ENCODE measurements at places on chromosomes 2 and 18.

- no peak for DNase-seq
Observed at GRCh38 chr2:209681201-209681735, 90.4 kb upstream of the UNC80 start.

DNA sequence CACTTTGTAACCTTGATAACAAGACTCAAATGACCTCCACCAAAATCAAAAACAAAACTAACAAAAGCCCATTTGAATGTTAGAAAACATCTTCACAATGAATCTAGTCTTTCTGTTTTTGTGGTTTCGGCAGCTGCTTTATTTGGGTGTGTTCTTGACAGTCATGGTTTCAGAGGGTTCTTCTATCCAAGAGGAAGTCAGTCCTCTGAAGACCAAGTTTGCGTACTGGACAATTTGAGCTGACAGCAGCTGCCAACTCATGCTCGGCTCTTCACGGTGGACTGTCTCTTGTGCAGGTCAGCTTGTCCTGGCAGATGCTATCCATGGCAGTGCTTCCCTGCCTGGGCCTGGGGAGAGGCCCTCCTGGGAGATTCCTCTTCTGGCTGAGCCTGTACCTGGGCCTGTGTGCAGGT is 91.0 kb downstream of the TMEM17 start:
- DNase-seq: no peak

- no peak for DNase-seq
Observed at GRCh38 chr2:222623756-222624309, 32.1 kb downstream of the FARSB start.

- DNase-seq: no peak
Observed at GRCh38 chr2:42795275-42795674, 2.9 kb upstream of the HAAO start.

- DNase-seq: no peak
Observed at GRCh38 chr18:73992242-73993022, 155.2 kb downstream of the FBXO15 start.

DNA sequence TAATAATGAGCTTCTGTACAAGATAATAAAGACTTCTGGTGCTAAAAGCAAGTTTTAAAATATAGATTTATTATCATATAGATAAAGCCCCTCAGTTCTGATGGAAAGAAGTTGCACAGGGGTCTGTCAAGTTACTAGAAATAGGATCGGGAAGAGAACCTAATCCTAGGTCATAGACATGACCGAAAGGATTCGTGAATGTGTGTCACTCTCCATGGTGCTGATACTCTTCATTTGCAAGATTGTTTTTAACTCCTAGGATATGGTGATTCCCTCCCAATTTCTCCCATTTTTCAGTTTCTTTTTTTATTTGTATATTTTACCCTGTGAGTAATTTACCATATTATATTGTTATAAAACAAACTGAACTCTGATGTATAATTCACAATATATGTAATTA is 58.9 kb upstream of the CTNNA2 start:
- DNase-seq: no peak

DNA sequence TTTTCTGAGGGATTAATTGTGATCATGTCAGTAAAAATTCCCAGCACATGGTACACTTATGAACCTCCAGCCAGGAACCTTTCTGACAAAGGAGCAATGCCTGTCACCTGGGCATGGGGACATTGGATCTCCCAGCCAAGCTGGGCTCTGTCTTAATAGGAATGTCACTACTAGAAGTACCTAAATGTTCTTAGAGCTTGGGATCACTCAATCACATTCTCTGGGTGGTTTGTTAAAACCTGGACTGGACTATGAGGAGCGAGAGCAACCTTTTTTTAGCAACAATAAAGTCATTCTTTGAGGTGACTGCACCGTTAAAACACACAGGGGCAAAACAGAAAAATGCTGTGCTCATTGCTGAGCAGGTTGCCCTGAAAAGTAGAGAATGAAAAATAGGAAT is 6.4 kb upstream of the PPP1CB start:
- DNase-seq: no peak
